ENCODE measurements at places on chromosomes 6 and 20.

DNA sequence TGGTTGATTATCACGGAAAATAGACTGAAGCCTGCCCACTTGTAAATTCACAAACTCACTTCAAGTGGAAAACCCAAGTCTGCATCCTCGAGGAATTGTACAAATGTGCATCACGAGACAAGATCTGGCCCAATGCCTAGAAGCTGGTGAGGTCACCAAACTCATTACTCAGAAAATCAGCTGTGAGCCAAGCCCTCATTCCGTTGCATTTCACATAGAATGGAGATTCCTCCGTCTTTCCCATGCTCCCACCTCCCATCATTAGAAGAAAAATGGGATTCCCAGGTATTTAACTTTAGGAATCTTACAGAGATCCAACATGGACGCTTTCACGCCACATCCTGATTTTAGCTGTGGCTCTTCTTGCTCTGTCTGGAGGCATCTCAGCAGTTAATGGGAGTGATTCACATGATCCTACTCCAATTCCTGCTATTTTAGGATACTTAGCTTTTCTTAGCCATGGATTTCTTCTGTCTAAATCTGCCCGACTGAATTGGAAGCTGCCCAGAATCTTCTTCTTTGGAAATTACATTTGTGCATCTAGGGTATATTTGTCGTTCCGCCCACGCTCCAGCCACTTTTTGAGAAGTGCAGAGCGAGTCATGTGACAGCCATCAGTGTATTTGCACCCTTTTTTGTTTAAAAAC lies 68.7 kb upstream of the STMND1 start:
- no peak for DNase-seq

DNA sequence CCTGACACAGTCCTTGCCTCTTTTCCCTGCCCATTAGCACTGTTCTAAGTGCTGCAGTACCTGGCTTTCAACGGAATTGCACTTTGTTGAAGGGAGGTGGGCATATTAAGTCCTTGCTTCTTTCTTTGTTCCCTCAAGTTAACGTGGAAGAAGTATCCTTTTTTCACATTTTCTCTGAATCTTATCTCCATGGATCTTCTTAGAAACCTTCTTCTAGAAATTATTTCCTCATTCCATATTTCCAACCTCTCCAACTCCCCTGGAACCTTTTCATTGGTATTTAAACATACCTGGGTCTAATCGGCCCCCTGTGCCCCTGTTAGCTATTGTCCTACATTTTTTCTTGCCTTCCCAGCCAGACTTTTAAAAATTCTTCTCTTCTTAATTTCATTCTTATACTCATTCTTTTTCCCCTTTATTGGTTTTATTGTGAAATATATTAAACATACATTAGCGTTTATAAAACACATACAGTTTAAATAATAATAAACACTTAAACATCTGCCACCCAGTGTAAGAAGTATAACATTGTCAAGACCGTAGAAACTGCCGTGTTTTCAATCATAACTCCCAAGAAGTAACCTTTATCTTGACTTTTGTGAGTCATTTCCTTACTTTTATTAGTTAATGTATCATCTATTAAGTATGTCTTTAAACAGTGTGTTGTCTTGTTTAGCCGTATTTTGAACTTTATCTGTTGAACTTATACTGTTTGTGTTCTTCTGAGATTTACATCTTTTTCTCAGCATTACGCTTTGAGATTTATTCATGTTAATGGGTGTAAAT lies 118.2 kb downstream of the CDKAL1 start:
- DNase-seq, result no peak

GRCh38 chr6:154638369-154638768 lies 94.8 kb upstream of the SCAF8 start:
- no peak for DNase-seq

DNA sequence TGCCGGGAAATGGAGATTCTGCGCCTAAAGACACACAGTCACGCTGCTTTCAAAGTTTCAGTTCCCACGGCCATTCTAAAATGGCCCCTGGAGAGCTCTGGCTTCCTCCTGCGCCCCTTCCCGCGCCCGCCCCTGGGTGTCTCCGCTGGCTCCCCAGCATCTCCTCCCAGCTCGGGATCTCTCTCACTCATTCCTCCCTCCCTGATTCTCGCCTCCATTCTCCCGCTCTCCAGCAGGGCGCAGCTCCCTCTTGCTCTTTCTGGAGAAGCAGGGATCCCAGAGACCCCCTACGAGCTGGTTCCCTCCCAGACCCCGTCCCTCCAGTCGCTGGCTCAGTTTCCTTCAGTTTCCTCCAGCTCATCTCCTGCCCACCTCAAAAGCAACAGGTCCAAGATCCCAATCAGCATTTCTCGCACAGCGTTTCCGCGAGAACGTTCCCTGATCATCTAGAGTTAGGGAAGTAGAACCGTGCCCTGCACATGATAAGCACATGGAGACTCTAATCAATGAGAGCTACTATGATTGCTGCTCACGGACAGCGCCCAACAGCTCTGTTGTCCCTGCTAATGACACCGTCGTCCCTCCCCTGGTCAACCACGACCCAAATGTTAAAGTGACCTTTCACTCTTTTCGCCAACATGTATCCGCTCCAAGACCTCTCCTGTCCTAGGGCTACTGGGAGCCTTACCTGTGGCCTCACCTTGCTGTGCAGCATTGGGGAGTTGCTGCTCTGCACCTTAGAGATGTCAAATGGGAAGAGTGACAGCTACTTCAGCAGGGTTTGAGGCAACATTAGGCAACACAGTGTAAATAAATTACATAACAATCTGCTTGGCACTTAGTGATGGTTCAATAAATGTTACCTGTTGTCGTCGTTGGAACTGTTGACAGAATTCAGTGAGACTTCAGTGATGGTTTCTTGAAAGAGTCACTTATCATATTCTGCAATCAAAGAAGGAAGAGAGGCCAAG lies 218.5 kb upstream of the QKI start:
- no peak for DNase-seq

Measured in stimulated activated CD8-positive, alpha-beta memory T cell treated with anti-CD3 and anti-CD28 coated beads, Interleukin-12 subunit alpha, Interleukin-12 subunit beta, amount 100 ng/mL, for 4 hours (primary cell).